ENCODE measurements at places on chromosomes 1 and 21. TPM values are rescaled to one million over a fixed set of nuclear protein-coding genes. Genes with fewer than 3 reads are reported as not detected.

Gene PRKAA2
- 8.6 TPM for total RNA-seq

Gene MYOM3
- 16.5 TPM for total RNA-seq

Gene ARTN
- not detected for total RNA-seq

Gene RPE65
- total RNA-seq, result not detected

Gene RHBDL2
- total RNA-seq, result 5.4 TPM

Gene SPATA45
- total RNA-seq, result 0.86 TPM

Gene FNDC10
- total RNA-seq, result 2.5 TPM

Gene CHI3L1
- total RNA-seq, result not detected

Gene C4BPA
- total RNA-seq, result 32.1 TPM

Gene TRABD2B
- total RNA-seq, result not detected

Gene OR2G6
- total RNA-seq, result not detected

Gene FAM167B
- 0.15 TPM for total RNA-seq
